ENCODE measurements at places on chromosomes 5 and 9.

DNA sequence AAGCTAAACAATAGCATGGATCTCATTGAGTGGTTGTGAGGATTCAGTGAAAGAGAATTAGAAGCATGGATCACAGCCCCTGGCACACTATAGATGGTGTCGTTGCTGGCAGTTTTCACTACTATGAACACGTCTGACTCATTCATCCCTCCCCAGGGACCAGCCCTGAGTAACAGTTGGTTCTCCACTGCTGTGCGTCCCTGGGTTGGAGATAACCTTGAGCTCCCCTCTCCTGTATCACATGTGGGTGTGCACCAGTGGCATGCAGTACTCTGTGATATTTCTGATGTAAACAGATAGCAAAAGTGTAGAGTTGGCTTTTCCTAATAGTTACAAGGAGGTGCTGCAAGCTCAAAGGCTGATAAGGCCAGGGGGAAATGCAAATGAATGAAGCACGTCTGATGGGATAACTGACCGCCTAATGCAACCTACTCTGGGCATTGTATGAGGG lies 8.8 kb upstream of the LCP2 start:
- DNase-seq = peak; percentile 79

GRCh38 chr5:6837519-6838110 lies 124.4 kb downstream of the TENT4A start:
- DNase-seq = no peak

GRCh38 chr5:102608414-102608813 lies 109.6 kb upstream of the SLCO6A1 start:
- DNase-seq = no peak

DNA sequence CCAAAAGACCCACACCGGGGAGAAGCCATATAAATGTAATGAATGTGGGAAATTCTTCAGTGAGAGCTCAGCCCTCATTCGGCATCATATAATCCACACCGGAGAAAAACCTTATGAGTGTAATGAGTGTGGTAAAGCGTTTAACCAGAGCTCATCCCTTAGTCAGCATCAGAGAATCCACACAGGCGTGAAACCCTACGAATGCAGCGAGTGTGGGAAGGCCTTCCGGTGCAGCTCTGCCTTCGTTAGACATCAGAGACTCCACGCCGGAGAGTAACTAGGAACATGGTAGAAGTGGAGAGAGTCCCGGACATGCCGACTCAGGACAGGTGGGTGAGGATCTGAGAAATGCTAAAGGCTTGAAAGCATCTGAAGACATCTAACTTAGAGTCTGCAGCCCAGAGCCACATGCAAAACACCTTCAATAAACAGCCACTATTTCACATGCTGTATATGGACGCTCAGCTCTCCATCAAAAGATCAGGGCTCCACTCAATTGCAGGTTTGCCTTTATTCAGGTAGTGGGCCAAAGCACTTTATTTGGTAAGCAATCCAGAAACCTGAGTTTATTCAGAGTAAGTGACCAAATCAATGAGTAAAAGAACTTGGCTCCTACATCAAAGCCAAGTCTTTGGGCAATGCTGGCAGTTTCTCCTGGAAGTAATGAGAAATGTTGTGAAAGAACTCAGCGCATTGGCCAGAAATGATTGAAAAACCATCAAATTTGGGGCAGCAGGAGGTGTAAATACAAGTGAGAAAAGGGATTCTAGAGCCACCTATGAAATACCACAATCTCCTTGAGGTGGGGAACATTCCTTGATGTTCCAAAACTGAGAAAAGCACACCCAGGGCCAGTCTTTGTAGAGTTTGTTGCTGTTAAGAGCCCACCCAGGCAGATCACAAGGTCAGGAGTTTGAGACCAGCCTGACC lies 6.0 kb downstream of the RPL12 start:
- DNase-seq = no peak

- peak; percentile 99 for DNase-seq
Observed at GRCh38 chr5:141821430-141821925, 56.7 kb downstream of the PCDH1 start.

- no peak for DNase-seq
Observed at GRCh38 chr9:21993893-21994555, at the start of gene CDKN2A. Gene CDKN2A, minus strand, starts transcription at chr9:21994392.

- DNase-seq = peak; percentile 50
Observed at GRCh38 chr5:74017786-74018211, 391.8 kb downstream of the ARHGEF28 start.

DNA sequence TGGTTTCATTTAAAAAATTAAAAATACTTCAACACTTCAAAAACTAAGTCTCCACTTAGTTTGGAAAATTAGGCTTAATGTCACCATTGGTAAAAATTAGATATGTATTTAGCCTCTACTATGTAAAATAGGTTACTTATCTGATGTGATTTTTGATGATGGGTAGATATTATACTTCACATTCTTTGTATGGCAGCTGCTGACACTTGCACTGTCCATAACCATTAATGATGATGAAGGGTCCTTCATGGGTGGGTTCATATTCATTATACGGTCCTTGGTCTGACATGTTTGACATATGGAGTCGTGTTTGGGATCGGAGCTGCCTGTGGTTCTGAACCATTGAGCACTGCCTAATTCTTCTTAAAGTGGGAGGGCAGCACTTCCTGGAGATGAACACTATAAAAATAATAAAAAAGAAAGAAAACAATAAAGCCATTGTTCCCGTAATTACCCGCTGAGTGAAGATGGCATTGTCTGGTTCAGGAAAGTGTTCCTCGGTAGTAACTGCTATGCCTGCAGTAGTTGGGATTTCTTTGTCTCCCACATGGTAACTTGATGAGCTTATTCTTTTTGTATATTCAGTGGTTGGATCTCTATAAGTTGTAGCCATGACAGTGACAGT lies 2.2 kb downstream of the LRRTM2 start:
- no peak for DNase-seq

DNA sequence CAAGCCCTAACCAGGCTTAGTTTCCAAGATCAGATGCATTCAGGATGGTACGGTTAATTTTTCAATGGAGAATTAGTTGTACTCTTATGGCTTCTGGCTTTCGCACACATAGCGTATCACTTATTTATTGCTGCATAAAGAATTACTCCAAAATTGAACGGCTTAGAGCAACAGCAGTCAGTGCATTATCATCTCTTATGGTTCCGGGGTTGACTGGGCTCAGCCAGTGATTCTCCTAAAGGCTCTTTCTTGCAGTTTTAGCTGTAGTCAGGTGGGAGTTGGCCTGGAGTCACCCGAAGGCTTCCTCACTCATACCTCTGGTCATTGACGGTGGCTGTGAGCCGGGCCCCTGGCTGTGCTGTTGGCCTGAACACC lies 595 bp upstream of the GRHPR start:
- DNase-seq = no peak

GRCh38 chr5:68347536-68347935 lies 132.0 kb downstream of the PIK3R1 start:
- no peak for DNase-seq

- DNase-seq = no peak
Observed at GRCh38 chr5:38660194-38660668, 103.8 kb upstream of the LIFR start.

DNA sequence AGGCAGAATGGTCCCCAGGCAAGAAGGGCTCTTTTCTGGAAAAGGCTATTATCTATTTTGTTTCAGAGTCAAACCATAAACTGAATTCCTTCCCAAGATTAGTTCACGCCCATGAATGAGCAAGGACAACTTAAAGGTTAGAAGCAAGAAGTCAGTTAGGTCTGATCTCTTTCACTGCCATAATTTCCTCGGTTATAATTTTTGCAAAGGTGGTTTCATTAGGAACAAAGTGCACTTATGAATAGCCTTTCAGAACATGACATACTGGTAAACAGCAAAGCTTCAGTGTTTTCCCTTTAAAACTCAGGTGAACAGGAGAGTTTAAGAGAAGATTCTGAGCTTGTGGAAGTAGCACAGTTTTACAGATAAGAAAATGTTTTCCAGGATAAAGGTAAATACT lies 177.9 kb downstream of the GDNF start:
- no peak for DNase-seq

GRCh38 chr5:66908230-66908629 lies 288.4 kb downstream of the CD180 start:
- no peak for DNase-seq

GRCh38 chr5:68766952-68767464 lies 326.8 kb upstream of the SLC30A5 start:
- no peak for DNase-seq

- no peak for DNase-seq
Observed at GRCh38 chr5:17895288-17896033, 261.2 kb downstream of the TAF11L14 start.

DNA sequence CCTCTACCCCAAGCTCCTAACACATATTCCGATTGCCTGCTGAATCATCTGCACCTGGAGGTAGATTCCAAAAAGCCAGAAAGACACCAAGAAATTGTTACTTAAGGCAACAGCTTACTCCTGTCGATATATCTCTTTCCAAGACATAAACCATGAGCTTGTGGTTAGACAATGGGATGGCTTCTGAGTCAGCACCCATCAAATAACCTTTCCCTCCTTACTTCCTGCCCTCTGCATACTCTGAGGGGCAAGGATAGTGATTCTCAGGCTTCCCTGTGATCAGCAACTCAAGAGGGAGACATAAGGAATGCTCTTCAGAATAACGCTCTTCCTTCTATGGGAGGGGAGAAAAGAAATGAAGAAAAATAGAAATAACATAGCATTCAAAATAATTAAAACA lies 70.9 kb downstream of the TMEM215 start:
- DNase-seq = peak; percentile 14

DNA sequence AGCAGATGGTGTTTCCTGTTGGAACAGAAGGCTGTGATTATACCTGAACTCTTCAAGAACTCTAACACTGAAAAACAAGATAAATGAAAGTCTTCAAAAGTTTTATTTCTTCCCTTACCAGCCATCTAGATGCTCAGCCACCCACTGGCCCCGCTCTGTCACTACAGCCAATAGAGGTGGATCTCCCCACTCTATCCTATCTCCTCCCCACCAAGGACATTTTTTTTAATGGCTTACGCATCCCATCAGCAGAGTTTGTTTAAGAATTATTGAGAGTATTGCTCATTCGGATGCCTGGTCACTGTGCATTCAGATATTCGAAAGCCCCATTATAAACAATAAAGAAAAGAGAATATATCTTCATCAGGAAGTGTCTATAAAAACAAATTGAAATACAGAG lies 159.4 kb downstream of the RASEF start:
- no peak for DNase-seq

- DNase-seq = no peak
Observed at GRCh38 chr5:133716532-133717183, 104.3 kb upstream of the FSTL4 start.

Measured in fibroblast of upper back skin (primary cell).